ENCODE measurements at places on chromosomes 3 and 15.

DNA sequence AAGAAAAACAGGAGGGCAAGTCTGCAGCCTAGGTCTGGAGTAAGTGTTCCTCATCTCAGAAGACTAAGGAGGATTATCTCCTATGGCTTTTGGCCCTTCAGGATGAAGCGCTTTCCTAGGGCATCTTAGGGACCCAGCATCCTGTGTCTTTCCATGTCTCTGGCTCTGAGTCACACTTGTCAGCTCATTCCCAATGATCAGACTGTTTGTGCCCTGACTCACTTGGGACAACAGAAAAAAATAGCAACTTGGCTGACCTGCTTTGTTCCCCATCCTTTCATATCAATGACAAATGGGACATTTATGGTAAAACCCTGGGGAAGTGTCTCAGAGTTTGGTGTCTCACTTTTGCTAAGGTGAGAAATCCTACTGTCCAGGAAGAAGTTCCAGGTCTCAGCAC lies 76.2 kb upstream of the OXTR start:
- no peak for DNase-seq

- peak; percentile 48 for DNase-seq
Observed at GRCh38 chr3:97910931-97911351, 61.3 kb downstream of the RIOX2 start.

GRCh38 chr3:73503781-73504180 lies 121.0 kb downstream of the PDZRN3 start:
- no peak for DNase-seq

DNA sequence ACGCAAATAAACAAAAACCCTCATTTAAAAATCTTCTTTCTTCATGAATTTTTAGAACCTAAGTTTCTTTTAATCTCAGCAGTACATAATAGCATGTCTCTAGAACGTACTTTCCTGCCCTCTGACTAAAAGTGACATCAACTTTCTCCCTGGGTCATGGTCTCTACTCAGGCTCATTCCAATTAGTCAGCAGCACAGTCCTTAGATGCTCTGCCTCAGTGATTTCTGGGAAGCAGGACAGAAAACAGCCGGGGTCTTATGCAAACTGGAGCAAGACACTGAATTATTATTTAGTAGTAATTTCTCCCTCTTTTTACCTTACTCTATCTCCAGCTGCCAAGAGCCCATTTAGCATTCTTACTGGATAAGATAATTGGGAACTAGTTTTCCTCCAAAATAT lies 365.2 kb downstream of the TUSC7 start:
- DNase-seq = no peak

- DNase-seq = no peak
Observed at GRCh38 chr3:14520149-14520548, 20.0 kb downstream of the GRIP2 start.

DNA sequence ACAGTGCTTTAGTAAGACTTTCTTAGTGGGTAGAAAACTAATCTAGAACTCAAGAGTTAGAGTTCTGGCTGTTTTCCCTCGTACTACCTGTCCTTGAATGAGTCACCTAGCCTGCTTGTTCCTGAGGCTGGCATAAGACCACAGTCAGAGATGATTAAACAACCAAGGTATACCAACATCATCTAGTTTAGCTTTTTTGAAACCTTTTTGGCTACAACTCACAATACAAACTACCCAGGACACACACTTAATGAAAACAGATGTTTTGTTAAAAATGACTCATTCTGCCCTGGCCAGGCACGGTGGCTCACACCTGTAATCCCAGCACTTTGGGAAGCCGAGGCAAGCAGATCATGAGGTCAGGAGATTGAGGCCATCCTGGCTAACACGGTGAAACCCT lies 4.6 kb downstream of the MCCC1 start:
- DNase-seq = no peak

DNA sequence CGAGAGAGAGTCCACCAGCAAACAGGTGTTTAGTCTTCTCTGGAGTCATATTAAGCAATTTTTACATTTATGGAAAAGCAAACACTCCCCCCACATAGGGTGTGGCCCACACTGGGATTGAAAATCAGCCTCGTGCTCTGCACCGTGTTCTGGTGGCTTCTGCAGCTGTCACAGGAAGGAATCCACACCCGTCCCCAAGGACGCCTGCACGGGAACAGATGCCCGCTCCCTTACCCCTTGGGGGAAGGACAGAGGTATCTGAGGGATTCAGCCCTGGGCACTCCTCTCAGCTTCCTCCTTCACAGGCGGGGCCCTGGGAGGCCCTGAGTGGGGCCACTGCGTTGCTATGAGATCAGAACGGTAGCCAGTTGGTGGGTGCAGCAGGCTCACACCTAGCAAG lies 27.8 kb downstream of the LIPC start:
- no peak for DNase-seq

- DNase-seq = no peak
Observed at GRCh38 chr15:93428150-93428549, 339.1 kb upstream of the RGMA start.

DNA sequence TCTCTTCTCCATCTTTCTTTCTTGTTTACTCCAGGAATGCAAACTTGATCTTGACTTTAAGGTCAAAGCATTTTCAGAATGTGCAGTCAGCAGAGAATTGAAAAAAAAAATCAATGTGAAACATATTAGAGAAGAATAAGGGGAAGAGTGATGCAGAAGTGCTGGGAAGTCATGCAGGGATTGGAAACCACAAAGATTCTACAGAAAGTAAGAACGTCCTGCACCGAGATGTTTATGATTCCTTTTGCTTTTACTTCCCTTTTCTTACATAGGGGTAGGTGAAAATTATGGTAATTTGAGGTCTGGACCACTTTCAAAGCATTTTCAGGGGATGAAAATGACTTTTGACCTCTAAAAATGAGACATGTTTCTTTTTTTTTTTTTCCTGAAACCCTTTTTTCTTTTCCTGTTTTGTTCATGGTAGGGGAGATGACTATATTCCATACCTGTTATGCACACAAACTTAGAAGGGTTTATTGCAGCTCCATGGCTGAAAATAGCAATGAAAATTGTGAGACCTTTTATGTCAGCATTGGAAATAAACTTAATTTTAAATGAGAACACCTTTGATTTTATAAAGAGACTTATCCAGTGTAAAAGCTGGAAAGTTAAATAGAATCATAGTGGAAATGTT lies 623.5 kb upstream of the TBL1XR1 start:
- no peak for DNase-seq

GRCh38 chr3:31043184-31043819 lies 148.8 kb upstream of the GADL1 start:
- no peak for DNase-seq

DNA sequence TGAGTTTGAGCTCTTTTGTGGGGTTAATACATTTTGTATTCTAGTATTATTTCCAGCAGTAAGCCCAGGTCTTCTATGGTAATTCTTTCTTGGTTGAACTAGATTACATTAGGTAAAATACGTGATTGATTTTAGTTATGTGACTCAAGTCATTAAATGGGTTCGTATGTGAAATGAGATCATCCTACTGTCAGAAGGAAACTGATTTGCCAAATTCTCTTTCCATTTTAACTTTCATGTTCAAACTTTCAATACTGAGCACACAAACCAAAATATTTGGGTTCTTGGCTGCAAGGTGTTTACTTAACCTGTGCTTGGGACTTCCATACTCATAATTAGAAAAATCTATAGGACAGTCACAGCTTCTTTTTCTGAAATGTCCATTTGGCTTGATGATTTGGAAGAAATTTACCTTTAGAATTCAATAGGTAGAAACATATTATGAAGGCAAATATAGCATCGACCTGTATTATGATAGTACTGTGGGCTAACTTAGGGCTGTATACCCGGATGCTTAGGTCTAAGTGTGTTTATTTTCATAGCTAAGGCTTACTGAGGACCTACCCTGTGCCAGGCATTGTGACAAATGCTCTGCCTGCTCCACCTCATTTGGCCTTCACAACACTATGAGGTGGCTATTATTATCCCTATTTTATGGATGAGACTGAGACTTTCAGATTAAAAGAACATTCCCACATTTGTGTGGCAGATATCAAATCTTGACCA lies 631.8 kb upstream of the GRM7 start:
- DNase-seq = no peak

GRCh38 chr3:104606812-104607211 lies 759.9 kb upstream of the ALCAM start:
- no peak for DNase-seq

- DNase-seq = peak; percentile 37
Observed at GRCh38 chr3:86969500-86970189, 21.3 kb downstream of the VGLL3 start.

DNA sequence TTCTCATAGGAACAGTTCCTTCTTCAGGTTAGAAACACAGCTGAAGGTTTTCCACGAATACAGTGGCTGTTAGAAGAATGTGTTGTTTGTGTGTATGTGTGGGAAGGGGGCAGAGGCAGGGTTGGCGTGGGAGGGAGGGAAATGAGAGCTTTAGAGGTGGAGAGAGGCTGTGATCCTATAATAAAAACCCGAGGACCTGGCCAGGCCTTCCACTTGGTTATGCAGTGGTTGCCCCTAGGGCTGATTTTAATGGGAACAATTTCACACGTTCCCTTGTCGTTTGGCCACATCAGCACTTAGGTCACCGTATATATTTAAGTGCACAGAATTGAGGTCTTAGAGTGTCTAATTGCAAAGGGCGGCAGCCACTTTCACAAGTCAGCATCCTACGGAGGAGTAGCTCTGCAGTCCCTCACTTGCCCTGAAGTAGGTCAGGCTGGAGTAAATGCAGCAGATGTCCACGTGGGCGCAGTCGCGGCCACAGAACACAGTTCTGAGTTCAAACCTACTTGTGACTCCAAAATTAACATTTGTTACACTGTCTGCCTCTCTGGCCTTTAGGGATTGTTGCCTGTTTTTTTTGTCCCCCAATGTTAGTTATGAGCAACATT lies 85.6 kb downstream of the PDCD6IP start:
- DNase-seq = no peak

GRCh38 chr3:139769796-139770195 lies 92.0 kb upstream of the NMNAT3 start:
- DNase-seq = no peak

- DNase-seq = no peak
Observed at GRCh38 chr3:25567388-25567787, 97.3 kb downstream of the TOP2B start.

GRCh38 chr3:150656316-150656715 lies 47.4 kb downstream of the ERICH6 start:
- no peak for DNase-seq

DNA sequence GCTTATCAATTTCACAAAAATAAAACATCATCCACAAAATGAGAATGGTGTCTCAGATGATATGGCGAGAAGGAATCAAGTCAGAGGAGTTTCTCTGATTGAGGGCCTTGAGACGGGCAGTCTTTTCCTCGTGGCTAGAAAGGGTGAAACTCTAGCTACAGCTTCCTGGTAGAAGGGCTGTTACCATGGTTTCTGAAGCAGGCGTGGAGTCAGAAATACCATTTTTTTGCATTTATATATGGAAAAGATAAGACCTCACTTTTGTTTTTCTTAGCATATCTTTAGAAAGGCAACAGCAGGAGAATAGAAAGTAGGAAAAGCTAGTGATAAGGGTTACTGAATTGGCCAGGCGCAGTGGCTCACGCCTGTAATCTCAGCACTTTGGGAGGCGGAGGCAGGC lies 17.3 kb upstream of the SAMD7 start:
- DNase-seq = no peak

GRCh38 chr3:142963516-142964448 lies at the start of gene PAQR9:
PAQR9 (minus strand) TSS chr3:142963674; CDS start chr3:142963336, 338 bp downstream.
- peak; percentile 32 for DNase-seq

- no peak for DNase-seq
Observed at GRCh38 chr15:87755226-87755625, 501.3 kb downstream of the NTRK3 start.

GRCh38 chr3:130420466-130420865 lies 75.0 kb downstream of the COL6A5 start:
- no peak for DNase-seq

Data from activated naive CD4-positive, alpha-beta T cell treated with anti-CD3 and anti-CD28 coated beads, Interleukin-2, amount 10 ng/mL, durations not matched to agents 7 days and 5 days (primary cell).